ENCODE measurements at places on chromosomes 12 and 14. TPM values are rescaled to one million over a fixed set of nuclear protein-coding genes. Genes with fewer than 3 reads are reported as not detected.

DNA sequence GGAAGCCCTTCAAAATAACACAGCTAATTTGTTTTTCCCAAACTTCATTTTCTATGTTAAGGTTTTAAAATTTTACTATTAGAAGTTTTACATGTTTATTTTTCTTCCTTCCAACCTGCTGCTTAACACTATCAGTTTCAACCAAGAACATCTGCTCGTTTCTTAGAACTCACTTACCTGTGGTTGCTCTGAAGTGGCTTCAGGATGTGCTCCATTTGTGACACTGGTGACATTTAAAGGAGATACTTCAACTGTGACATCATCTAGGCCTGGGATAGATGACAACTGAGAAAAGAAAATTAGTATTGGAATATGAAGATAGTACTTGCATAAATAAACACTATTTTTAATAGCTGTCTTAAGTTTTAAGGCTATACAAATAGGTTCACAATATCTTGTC lies 17.9 kb downstream of the WASHC3 start:
- no peaks in the 10 kb centered on the region for H3K4me1 ChIP-seq
- no peak overlapping the region for H3K4me3 ChIP-seq
- DNase-seq: no peak
- H3K27me3 ChIP-seq: no peaks in the 10 kb centered on the region
- no peak overlapping the region for H3K27ac ChIP-seq

- no peak overlapping the region for H3K27ac ChIP-seq
- peaks cover 5% of the 10 kb centered on the region for H3K4me1 ChIP-seq
- H3K27me3 ChIP-seq: peaks cover 66% of the 10 kb centered on the region
- no peak overlapping the region for H3K4me3 ChIP-seq
Measured at GRCh38 chr14:77145975-77146740, 4.6 kb upstream of the ZDHHC22 start.

DNA sequence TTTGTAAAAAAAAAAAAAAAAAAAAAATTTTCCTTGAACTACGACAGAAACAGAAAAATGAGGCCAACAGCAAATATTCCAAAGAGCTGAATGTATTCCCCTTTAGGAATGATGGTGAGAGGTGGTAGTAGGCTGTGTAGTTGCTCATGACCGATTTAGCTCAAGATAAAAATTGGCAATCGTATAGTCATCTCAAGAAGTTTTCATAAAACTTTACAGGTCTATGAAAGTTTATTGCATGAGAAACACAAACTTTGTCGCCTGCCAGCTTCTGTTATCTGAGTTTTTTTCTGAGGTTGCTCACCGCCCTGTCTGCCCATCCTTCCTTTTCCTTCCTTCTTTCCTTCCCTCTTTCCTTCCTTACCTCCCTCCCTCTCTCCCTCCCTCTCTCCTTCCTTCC lies 605.5 kb downstream of the BCL11B start:
- H3K4me3 ChIP-seq: no peak overlapping the region
- no peaks in the 10 kb centered on the region for H3K36me3 ChIP-seq
- no peak overlapping the region for H3K27ac ChIP-seq
- no peaks in the 10 kb centered on the region for H3K27me3 ChIP-seq

LTBP2 gene
- 44.3 TPM for total RNA-seq

DNA sequence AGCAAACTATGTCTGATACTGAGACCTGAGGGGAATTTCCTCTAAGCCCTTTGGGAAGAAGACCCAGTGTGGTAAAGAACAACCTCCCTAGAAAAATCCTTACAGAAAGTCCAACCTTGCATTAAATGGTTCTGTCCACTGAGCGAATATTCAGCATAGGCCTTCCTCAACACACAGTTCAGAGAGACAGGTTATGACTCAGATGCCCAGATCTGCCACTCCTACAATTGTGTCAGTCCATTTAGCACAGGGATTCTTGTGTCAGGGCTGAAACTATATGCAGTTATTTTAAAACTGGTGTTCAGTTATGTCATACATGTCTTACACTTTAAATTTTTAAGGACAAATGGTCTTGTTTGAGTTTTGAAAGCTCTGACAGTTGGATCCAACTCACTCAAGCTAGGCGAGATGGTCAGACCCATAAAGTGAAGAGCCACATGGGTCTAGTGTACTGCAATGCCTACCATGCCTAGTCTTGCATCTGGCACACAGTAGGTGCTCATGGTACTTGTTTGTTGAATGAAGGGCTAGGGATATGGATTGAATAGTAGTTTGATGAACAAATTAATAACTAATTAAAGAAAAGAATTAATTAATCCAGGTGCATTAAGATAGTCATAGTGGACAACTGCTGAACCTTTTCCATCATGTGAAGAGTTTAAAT lies 207.5 kb upstream of the PWP1 start:
- H3K27ac ChIP-seq: no peak overlapping the region
- DNase-seq: no peak
- no peak overlapping the region for H3K4me3 ChIP-seq
- H3K4me1 ChIP-seq: no peaks in the 10 kb centered on the region
- H3K36me3 ChIP-seq: no peaks in the 10 kb centered on the region
- peaks cover 3% of the 10 kb centered on the region for H3K27me3 ChIP-seq

GRCh38 chr12:104520242-104520900 lies 63.6 kb downstream of the CHST11 start:
- DNase-seq: no peak
- no peak overlapping the region for H3K4me3 ChIP-seq
- H3K4me1 ChIP-seq: peaks cover 39% of the 10 kb centered on the region
- H3K27me3 ChIP-seq: no peaks in the 10 kb centered on the region
- no peaks in the 10 kb centered on the region for H3K36me3 ChIP-seq
- H3K27ac ChIP-seq: no peak overlapping the region

- no peaks in the 10 kb centered on the region for H3K27me3 ChIP-seq
- H3K36me3 ChIP-seq: no peaks in the 10 kb centered on the region
- DNase-seq: no peak
- H3K4me1 ChIP-seq: no peaks in the 10 kb centered on the region
- no peak overlapping the region for H3K4me3 ChIP-seq
Measured at GRCh38 chr14:94921882-94922585, 152.1 kb upstream of the GSC start.

- H3K4me3 ChIP-seq: no peak overlapping the region
- no peaks in the 10 kb centered on the region for H3K4me1 ChIP-seq
- no peaks in the 10 kb centered on the region for H3K36me3 ChIP-seq
- no peak overlapping the region for H3K27ac ChIP-seq
Measured at GRCh38 chr14:69868363-69868963, 10.8 kb upstream of the SMOC1 start.

DEPDC4 gene
- total RNA-seq: 0.58 TPM

GRCh38 chr12:69687390-69687789 lies 11.7 kb downstream of the BEST3 start:
- no peaks in the 10 kb centered on the region for H3K27me3 ChIP-seq
- H3K27ac ChIP-seq: no peak overlapping the region
- no peaks in the 10 kb centered on the region for H3K36me3 ChIP-seq
- peaks cover 7% of the 10 kb centered on the region for H3K4me1 ChIP-seq

GPRC5D gene
- not detected for total RNA-seq

KCNK10 gene
- total RNA-seq: not detected

PPM1H gene
- total RNA-seq: 9.6 TPM

Measured in heart left ventricle (tissue), 16 donors.